ENCODE measurements at places on chromosomes 3 and 15.

DNA sequence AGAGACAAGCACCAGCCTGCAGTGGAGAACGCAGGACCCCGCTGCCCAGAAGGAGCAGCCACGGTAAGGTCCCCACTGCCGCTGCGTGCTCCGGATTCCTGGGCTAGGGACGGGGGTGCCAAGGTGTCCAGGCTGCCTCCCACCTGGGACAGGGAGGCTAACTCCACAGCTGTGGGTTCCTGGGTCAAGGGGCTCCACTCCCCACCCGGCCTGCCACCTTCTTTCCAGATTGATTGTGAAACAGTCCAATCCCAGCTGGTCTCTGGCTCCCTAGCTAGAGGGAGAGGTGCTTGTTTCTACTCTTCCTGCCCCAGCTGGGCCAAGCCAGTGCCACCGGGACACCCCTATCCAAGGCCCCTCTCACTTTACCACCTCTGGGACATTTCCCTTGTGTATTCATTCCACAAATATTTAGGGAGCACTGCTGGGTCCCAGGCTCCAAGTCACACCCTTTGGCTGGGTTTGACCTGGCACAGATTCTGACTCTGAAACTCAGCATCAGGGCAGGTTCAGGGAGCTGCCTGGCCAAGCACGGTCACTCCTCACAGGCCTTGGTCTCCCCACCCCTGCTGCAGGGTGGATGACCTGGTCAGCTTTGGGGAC, 1.9 kb downstream of the PAK6 start:
- DNase-seq: no peak

GRCh38 chr3:5677555-5677954, 490.0 kb downstream of the EDEM1 start:
- no peak for DNase-seq

DNA sequence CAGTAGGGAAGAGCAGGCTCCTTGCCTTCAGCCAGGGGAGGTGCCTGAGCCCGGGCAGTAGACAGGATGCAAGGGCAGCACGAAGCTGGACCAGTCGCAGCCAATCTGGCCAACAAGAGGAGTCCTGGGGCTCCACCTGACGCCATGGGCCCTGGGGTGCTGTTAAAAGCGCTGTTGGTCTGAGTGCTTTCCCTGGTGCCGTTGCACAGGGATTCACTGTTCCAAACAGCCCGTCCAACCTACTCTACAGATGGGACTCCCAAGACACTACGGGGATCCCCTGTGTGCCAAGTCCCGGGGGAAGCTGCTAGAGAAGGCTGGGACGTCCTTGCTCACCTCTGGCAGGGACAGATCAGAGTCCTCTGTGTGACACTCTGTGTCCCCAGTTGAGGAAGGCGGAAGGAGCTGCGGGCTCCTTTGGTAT, 632 bp downstream of the CTSH start:
- DNase-seq: no peak

- DNase-seq: no peak
These were observed 30.9 kb upstream of the SEMA3F start for GRCh38 chr3:50124052-50124799.

GRCh38 chr3:52495777-52496602, 852 bp downstream of the STAB1 start:
- no peak for DNase-seq

DNA sequence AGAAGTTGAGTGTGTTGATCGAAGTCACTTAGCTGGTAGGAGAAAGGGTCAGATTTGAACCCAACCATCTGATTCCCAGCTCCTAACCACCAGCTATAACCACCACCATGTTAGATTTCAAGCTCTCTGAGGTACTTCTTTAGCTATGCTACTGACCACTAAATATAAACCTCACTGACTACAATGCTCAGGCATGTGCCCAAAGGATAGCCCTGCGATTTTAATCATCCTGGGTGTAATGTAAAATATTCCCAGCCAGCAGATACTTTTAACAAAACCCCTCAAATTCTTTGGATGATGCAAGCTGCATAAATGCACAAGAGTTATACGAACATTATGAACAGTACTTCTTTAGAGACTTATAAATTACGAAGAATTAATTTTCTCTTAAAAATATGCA, 115.2 kb upstream of the TSC22D2 start:
- no peak for DNase-seq

DNA sequence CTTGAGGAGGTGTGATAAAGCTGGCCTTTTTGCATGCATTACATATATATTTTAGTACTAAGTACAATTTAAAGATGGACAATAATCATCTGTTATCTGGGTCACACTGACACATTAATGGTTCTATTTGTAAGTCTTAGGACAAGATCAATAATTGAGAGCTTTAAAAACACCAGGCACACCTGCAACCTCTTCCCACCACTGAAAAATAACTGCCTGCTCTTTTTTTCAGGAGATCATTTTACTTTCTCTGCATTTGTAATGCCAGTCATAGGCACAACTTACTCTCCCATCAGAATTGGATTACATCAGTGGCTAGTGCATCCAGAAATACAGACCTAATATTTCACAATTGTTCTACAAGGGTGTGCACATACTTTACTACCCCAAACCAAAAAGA, 149.8 kb downstream of the MECOM start:
- no peak for DNase-seq

DNA sequence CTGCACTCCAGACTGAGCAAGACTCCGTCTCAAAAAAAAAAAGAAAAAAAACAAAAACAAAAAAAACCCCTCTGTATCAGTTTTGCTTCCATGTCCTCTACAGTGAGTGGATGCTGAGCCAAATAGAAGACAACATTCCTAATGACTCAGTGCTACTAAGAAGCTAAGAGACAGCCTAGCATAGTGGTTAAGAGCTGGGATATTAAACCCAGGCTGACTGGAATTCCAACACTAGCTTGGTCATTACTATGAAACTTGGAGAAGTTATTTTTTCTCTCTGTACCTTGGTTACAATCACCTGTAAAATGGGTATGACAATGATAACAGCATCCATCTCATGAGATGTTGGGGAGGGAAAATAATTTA, 60.9 kb upstream of the PYGO1 start:
- no peak for DNase-seq

DNA sequence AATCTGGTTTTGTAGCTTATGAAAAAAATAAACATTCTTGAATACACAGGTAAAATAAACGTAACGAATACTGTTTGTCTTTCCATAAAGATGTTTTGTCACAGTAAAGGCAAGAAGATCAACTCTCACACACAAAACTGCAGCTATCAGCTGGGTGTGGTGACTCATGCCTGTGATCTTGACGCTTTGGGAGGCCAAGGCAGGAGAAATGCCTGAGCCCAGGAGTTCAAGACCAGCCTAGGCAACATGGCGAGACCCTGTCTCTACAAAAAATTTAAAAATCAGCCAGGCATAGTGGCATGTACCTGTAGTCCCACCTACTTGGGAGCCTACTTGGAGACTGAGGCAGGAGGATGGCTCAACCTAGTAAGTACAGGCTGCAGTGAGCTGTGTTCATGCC, 39.6 kb downstream of the CBLB start:
- no peak for DNase-seq

GRCh38 chr15:39898317-39898716, 21.7 kb downstream of the GPR176 start:
- no peak for DNase-seq

GRCh38 chr3:47377186-47377585, 3.6 kb upstream of the PTPN23 start:
- no peak for DNase-seq

GRCh38 chr3:81197386-81197785, 564.1 kb downstream of the GBE1 start:
- no peak for DNase-seq

DNA sequence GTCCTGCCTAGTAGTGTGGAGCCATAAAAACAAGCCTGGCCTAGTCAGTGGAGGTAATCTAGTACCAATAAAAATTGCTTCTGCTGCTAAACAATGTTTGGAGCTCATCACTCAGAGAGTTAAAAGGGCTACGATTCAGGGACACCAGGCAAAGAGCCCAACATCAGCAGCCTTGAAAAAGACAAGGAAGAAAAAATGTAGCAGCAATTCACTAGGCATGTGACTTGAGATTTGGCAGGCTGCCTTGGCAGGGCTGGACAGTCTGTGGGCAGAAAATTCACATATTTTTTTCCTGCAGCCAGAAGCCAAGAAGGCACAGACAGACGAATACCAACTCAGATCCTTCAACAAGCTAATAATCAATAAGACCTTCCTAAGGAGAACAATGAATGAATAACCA, 47.2 kb downstream of the IGSF11 start:
- DNase-seq: no peak

- no peak for DNase-seq
These were observed 316.1 kb downstream of the TLE3 start for GRCh38 chr15:69781411-69782125.

- DNase-seq: no peak
These were observed 98.5 kb downstream of the FRMD5 start for GRCh38 chr15:44096596-44096995.

- no peak for DNase-seq
These were observed 234.0 kb downstream of the MYRIP start for GRCh38 chr3:40043444-40043755.

- DNase-seq: no peak
These were observed 2.0 kb upstream of the GALK2 start for GRCh38 chr15:49168016-49168415.

DNA sequence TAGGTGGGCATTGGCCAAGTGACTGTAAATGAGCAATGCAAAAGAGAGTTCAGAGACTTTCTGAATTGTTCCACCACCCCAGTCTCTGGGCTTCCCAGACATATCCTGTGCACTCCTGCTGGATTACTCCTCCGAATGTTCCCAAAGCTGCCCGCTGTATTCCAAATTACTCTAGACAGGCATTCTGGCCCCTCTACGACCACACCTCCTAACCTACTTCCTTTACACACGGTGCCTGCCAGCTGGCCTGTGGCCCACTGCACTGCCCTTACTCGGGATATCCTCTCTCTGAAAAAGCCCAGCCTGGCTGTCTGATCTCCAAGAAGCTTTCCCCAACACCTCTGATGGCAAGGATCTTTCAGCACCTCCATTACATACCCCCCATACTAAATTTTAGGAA, 66.6 kb downstream of the DUT start:
- no peak for DNase-seq

DNA sequence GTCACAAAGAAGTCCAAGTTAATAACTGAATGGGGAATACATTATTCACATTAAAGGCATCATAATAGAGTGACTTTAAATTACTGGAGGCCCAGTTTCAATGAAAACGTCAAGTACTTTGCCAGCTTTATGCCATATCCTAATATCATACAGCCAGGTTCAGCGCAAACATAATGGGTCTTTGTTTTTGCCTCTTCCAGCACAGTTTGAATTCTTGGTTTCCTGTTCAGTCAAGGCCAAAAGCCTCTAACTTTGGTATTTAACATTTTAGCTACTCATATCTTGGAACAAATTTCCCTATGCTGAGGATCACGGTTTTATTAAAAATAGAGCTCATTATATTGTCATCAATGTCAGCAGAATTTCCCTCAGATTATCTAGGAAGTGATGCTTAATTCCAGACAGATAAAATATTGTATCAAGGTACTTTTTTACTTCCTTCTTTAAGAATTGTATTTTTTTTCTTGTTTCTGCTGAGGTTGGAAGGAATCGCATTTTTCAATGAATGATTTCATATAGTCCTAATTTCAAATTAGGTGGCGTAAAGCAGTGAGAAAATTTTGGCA, 269.2 kb downstream of the THRB start:
- DNase-seq: no peak

GRCh38 chr3:143183665-143183964, 64.0 kb downstream of the CHST2 start:
- DNase-seq: no peak

- DNase-seq: no peak
These were observed 270.6 kb downstream of the CLSTN2 start for GRCh38 chr3:140205598-140205997.

DNA sequence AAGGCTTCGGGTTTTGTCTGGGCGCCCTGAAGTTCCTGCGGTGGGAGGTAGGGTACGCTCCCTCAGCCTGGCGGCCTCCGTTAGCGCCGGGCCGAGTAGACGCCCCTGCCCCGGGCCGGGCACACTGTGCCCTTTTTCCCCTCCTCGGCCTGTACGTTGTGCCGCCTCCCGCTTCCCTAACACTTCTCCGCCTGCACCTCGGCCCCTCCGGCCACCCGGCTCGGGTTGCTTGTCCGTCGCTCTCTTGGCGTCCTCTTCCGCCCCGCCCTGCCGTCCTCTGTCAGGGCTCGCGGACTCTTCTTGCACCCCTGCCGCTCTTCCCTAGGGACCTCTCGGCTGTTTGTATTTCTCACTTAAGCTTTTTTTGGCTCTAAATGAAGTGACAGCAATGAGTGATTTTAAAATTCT, 384 bp downstream of the KNL1 start:
- DNase-seq: no peak

GRCh38 chr3:179398574-179399231, 51.2 kb downstream of the MFN1 start:
- no peak for DNase-seq

DNA sequence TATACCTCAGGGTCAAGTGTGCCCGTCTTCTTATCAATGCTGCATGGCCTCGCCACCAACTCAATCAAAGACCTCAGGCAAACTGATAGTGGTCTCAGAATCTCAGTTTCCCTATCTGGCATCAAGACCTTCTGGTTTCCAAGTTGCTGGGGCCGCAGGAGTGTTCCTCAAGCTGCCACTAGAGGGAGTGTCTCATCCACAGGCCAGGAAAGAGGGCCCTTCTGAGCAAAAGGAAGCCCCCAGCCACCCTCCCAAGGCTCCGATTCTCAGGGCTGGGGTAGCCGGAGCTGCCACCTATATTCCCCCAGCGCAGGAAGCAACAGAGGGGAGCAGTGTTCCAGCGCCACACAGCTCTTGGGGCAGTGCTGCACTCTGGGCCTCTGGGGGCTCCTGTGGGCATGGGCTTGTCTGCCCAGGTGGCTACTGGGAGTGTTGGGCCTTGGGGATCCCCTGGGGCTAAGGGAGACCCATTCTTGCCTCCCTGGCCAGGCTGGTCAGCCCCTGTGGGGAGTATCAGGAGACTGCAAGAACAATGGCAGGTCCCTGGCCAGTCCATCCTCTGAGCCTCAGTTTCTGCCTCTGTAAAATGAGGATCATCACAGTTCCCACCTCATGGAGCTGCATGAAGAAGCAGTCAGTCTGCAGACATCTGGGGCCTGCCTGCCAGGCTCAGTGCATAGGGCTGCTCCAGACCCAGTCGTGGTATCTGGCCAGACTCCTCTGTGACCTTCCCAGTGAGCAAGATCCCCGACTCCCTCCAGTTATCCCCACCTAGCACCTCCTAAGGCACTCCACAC, 23.4 kb upstream of the SEC13 start:
- no peak for DNase-seq

DNA sequence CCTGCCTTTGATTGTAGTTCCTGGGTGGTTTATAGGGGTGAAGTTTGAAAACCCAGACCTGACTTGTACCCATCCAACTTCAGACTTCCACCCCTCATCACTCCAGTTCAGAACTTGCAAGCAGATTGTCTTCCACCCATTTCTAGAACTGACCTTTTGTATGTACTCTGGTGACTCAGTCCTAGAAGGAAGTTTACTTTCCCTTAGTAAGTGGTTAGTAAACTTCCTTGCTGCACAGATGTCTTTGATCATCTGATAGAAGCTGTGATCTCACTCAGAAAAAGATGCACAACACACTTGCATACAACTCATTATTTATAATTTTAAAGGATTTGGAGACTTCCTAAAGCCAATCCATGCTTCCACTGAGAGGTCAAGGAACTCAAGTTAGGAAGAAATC, 368.0 kb downstream of the MFSD1 start:
- no peak for DNase-seq
